ENCODE measurements at places on chromosomes 6 and 20.
A peak's percentile ranks its signal among the peaks of the same experiment; 100 is the strongest.

- DNase-seq, result no peak
Measured at GRCh38 chr6:168209420-168209819, 110.2 kb downstream of the DACT2 start.

GRCh38 chr6:74902089-74902488 is 303.8 kb downstream of the COL12A1 start:
- no peak for DNase-seq

GRCh38 chr6:129744201-129744879 is 34.4 kb upstream of the ARHGAP18 start:
- no peak for DNase-seq

GRCh38 chr6:44856479-44856878 is 469.0 kb downstream of the CDC5L start:
- DNase-seq, result no peak

DNA sequence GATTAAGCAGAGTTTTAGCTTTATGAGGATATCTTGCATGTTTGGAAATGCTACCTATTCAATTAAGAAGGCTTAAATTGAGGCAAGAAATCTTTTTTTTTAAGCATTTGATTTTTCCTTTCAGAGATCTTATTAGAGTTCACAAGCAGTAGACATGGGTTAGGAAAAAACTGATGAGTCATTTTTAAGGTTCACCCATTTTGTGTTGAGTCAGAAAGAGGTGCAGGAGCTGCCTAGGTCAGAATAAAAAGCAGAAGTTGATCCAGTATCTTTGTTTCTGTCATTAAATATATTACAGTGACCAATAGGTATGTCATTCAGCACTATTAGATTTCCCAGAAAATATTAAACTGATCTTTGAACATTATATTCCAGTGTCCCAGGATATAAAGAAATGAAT is 306.8 kb downstream of the LMBRD1 start:
- DNase-seq, result no peak

DNA sequence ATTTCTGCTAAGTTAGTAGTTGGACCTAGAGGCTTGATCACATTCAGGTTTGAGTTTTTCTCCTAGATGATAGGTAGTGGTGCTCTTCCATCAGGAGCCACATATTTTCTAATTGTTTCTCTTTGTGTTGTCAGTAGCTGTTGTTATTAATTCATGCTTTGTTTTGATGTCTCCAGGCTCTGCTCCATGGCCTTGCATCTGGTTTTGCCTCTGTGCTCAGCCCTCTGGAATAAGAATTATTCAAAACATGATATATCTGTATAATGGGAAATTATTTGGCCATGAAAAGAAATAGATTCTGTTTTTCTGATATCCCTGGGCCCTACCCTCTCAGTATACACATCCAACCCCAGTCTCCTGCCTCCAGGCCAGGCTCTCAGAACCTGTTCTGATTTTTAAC is 184.8 kb downstream of the CDC5L start:
- DNase-seq, result no peak

GRCh38 chr6:43770372-43771209 is 580 bp downstream of the VEGFA start:
- no peak for DNase-seq

DNA sequence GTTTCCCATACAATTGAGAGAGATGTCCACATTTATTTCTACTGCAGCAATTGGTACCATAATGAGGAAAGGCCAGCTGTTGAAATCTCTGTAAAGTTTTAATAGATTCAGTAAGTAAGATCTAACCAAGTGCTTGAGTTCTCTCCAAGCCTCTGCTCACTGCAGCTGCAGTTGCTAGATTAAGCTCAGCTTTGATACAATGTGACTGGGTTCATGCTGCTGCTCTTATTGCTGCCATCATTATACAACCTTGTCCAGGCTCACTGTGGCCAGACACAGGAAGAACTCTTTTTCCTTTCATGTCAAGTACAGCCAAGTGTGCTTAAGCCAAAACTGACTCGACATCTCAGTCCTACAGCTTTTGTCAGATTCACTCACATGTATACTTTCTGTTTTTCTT is 423.5 kb downstream of the GJA1 start:
- DNase-seq, result no peak

- no peak for DNase-seq
Measured at GRCh38 chr6:159676890-159677505, 16.0 kb downstream of the SOD2 start.

- DNase-seq, result no peak
Measured at GRCh38 chr6:23180504-23181293, 611.3 kb downstream of the HDGFL1 start.

GRCh38 chr6:170460641-170461040 is 92.5 kb downstream of the PSMB1 start:
- DNase-seq, result no peak

- DNase-seq, result no peak
Measured at GRCh38 chr20:11112832-11113231, 439.0 kb upstream of the JAG1 start.

DNA sequence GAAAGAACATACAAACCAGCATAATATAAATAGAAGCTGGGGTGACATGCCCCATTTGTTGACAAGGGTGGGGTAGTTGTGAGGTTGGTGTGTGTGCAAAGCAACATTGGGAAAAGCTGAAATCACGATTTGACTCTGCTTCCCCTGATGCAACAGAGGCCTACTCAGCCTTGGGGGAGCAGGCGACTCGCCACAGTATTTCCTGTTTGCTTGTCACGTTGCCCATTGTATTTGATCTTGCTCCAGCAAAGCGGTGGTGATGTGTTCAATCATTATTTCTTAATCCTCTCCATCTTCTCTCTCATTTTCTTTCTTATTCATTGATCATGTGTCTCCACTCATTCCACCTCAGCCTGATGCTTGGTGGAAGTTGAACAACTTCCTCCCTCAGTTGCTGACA is 165.8 kb upstream of the CITED2 start:
- DNase-seq, result peak; percentile 10

GRCh38 chr20:22390543-22390903 is 193.8 kb downstream of the FOXA2 start:
- DNase-seq, result no peak

DNA sequence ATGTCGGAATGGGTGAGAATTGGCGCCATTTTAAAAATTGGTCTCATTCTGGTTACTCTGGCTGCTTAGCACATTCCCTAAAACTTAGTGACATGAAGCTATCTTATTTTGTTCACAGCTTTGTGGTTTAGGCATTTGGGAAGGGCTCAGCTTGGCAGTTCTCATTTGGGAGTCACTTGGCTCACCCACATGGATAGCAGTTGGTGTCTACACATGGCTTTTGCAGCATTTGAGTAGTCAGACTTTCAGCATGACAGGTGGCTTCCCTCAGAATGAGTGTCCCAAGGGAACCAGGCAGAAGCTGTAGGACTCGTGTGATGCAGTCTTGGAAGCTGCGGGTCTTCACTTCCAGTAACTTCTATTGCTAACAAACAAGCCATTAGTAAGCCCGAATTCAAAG is 64.6 kb downstream of the UST start:
- no peak for DNase-seq

- DNase-seq, result peak; percentile 28
Measured at GRCh38 chr6:161273752-161274487, at the start of gene AGPAT4. Gene AGPAT4 (minus strand): TSS chr6:161274061. CDS start chr6:161232213, 41,848 bp downstream.

GRCh38 chr6:158759966-158760617 is 59.1 kb downstream of the EZR start:
- DNase-seq, result no peak

DNA sequence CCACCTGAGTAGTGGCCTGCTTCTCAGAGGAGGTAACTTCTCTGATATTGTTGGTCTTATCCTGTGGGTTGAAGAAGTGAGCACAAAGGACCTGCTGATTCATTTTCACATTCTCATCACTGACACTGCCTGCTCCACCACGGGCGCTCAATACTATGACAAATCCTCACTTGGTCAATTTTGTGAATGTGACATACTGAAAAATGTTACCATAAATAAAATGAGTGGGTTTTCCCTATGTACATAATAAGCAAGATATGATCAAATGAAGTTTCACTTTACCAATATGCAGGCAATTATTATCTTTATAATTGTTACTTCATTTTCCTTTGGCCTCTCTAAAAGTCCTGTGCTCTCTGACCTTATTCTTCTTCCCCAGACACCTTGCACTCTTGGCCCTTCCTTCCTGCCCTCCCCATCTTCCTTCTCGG is 71.5 kb upstream of the RIPOR2 start:
- no peak for DNase-seq

DNA sequence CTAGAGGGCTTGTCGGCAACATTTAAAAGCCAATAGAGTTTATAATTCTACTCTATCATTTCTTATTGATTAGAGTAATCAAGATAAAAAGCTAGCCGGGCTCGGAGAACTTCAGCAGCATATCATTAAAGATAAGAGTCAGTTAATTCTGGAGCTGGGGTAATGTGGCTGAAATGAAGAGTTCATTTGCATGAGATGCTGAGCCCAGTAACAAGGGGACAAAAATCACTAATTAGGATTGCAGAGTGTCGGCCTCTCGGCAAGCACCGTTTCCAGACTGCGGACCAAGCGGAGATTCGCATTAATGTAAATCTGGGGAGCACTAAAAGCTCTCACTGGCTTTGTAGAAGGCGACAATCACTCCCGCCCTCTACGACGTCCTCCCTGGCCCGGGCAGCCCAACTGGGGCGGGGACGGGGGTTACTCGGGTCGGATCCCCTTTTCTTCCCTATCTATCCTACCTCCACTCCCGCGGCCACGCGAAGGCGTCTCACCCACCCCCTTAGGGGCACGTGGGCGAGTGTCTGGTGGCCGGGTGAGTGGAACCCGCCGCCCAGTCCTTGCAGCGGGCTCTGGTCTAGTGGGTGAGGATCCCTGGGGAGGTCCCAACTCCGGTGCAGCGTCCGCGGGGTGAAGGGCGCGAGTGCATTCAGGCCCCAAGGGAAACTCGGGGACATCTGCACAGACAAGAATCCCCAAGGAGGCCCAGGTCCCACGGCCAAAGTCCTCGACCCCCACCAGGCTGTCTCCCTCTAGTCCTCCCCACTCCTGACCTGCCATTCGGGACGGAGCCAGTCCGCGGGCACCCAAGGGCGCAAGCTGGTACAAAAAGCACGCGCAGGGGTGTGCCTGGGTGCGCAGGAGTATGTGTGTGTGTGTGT is 42.2 kb upstream of the OSTM1 start:
- no peak for DNase-seq

DNA sequence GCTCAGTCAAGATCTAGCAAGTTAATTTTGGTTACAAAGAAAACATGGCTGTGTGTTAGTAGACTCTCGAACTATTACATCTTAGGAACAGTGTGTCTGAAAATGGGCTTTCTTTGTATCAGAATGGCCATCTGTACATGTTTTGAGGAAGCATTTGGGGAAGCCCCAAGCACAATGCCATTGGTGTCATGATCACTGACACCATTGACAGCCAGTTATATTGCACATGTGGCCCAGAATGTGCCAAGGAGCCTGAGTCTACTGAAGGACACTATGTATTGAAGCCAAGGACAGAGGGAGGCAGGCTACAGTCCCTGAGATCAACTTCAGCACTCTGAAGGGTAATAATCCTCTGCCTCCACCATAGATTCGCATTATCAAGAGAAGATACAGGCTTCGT is 12.6 kb upstream of the FAM50B start:
- DNase-seq, result no peak

DNA sequence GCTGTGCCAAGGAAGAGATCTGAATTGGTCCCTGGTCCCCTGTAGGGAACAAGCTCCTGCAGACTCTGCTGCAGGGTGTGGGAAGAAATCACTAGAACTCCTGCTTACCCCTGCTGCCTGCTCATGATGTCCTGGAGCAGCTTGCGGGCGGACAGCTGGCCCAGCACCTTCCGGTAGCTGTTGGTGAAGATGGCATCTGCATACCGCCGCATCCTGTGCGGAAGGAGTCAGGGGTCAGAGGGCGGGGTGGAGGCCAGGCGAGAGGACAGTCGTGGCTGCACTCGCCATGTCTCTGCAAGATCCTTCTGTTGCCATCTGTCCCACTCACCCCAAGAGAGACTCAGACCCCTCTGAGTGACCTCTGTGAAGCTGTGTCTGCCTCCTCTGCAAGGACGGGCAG is 5.3 kb downstream of the GHRH start:
- no peak for DNase-seq

GRCh38 chr20:63785691-63786131 is 45.4 kb downstream of the ZBTB46 start:
- no peak for DNase-seq

DNA sequence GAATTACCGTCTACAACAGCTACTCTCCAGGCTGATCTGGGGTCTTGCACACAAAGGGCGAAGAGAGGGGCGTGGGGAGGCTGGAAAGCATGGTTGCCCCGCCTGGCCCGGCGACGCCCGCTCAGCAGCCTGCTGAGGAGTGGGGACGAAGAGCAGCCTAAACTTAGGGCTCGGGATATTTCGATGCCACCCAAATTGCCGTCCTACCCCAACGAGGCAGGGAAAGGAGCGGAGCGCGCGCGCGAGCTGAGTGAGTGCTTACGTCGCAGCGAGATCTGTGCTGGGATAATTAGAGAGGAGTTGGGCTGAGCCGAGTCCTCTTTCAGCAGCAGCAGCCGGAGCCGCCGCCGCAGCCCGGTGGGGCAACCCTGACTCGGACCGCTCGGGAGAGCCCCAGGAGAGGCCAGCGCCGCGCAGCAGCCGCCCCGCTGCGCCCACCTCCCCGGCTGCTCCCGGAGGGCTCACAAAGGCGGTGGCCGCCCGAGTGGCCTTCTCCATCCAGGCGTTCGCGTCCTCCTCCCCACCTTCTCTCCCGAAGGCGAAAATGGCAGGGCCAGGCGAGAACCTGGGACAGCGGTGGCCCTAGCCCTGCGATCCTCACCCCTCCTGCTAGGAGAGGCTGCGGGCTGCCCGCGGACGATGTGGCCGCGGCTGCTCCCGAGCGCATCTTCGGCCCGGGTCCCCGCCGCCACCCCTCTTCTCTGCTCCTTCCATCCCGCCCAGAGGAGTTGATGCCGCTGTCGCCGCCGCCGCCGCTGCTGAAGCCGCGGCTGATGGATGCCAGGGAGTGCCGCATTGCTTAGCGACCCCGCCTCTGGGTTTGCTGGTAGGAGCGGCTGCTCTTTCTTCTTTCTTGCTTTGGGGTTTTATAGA is at the start of gene CLVS2:
TSS of gene CLVS2 (plus strand) at position 315 of the 873 bp plus-strand sequence. CDS start 1,543 bp downstream, outside the sequence.
- no peak for DNase-seq

- no peak for DNase-seq
Measured at GRCh38 chr6:139030228-139030963, 1.9 kb downstream of the ABRACL start.

All from activated CD8-positive, alpha-beta memory T cell treated with anti-CD3 and anti-CD28 coated beads for 1 hour (primary cell).